ENCODE measurements at places on chromosomes 2 and 18.

DNA sequence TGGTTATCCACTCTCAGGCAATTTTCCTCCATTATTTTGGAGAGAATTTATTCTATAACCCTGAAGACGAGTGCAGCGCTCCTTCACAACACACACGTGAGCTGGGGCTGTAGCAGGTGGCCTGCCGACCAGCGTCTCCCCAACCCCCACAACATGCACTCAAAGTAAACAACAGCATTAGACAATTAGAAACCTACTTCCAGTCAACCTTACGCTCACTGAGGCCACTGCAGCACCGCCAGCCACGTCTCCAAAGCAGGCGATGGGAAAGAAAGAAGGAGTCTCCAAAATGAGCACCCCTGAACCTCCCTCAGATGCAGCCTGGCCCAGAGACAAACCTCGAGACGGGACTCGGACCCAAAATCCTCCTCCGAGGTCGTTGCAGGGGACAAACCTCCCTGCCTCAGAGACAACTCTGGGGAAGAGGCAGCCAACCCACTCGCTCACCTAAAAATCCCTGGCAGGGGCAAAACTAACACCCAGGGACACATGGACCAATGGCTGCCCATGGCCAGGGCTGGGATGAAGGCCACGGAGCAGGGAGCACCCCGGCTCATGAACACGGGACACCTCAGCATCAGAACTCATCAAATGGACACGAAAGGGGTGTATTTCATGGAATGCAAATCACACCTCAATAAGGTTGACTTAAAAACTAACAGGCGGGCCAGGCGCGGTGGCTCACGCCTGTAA is 2.6 kb downstream of the SLC66A2 start:
- no peak for DNase-seq

DNA sequence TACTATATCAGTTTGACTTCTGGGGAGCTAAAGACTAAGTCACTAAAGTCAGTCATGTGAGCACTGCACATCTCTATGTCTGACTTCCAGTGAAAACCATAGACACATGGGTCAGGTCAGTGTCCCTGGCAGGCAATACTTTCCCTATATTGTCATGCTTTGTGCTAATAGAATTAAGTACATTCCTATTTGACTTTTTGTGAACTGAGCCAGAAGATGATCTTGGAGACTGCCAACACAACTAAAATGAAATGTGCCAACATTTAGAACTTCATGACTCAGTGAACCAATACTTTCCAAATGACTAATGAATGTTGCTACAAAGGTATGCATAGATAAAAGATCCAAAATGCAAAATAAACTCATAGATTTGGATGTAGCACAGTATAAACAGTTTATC is 820.8 kb upstream of the FAM98A start:
- no peak for DNase-seq

GRCh38 chr2:39325966-39326365 is 82.2 kb upstream of the CDKL4 start:
- no peak for DNase-seq

DNA sequence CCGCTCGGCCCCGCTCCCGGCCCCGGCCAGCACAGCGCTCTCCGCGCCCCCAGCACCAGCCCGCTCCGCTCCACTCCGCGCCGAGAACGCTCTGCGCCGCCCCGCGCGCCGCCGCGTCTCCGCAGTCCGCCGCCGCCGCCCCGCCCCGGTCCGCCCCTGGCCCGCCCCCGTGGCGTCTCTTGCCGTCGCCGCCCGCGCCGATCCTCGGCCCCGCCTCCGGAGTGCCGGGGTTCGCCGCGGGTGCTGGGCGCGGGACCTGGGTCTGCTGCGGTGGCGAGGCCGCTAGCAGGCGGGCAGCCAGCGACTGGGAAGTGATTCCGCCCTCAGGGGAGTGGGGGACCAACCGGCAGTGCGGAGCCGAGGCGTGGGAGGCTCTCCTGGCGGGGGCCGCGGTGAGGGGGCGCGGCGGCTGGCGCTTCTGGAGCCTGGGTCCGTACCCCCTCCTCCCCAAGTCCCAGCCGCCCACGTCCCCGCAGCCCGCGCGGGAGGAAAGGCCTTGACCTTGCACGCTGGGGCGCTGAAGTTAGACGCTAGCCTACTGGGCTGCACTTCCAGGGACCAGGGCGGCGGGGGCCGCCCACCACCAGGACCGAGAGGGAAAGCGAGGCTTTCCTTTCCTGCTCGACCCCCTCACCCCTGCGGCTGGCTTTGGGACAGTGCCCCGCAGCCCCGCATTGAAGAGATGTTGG is at the start of gene HS6ST1:
HS6ST1 (minus strand) TSS at position 93 of the 689 bp plus-strand sequence. CDS start 305 bp downstream, outside the sequence.
- peak; percentile 80 for DNase-seq

All from small intestine (tissue), 16 donors.